Psoas muscle (tissue), 8 donors: ENCODE measurements at places on chromosomes 5 and 9. TPM values are rescaled to one million over a fixed set of nuclear protein-coding genes. Genes with fewer than 3 reads are reported as not detected.

Gene PCDHAC2
- total RNA-seq: 0.62 TPM

Gene NR2F1-AS1
- total RNA-seq: 0.71 TPM

Gene RABL6
- total RNA-seq: 74.4 TPM

Gene SH3GL2
- not detected for total RNA-seq

Gene SEMA5A
- total RNA-seq: 3.9 TPM

Gene IL4
- not detected for total RNA-seq

Gene GPR150
- total RNA-seq: not detected

Gene GCNT4
- total RNA-seq: 2.5 TPM

Gene CNTFR
- 85.1 TPM for total RNA-seq

Gene IL5
- total RNA-seq: not detected

Gene ZBED3
- total RNA-seq: 2.3 TPM

Gene LCN15
- total RNA-seq: not detected

Gene MARCHF11
- total RNA-seq: not detected

Gene ATG10
- 4.6 TPM for total RNA-seq

Gene RPL7A
- total RNA-seq: 1,034 TPM

Gene DBH
- total RNA-seq: 0.06 TPM

Gene RANBP17
- 1.4 TPM for total RNA-seq

Gene SPATA31C1
- total RNA-seq: not detected

Gene TIMD4
- 0.16 TPM for total RNA-seq

Gene FAT2
- total RNA-seq: not detected

Gene SLC36A3
- total RNA-seq: not detected

Gene GABRA1
- not detected for total RNA-seq

Gene PCDHB8
- 0.49 TPM for total RNA-seq

Gene SLC34A3
- not detected for total RNA-seq

Gene HRH2
- total RNA-seq: 1.3 TPM

Gene DPYSL3
- total RNA-seq: 26.8 TPM

Gene OGN
- 0.95 TPM for total RNA-seq

Gene IRX1
- total RNA-seq: not detected

Gene LCN12
- not detected for total RNA-seq

Gene AQP3
- total RNA-seq: 4.7 TPM

Gene RNF183
- total RNA-seq: not detected

Gene SLC1A3
- total RNA-seq: 12.7 TPM

Gene PCDHGB6
- 4.1 TPM for total RNA-seq

Gene PRRT1B
- total RNA-seq: not detected

Gene SPATA31D4
- not detected for total RNA-seq

Gene SCGB3A2
- not detected for total RNA-seq

Gene CDKN2A
- 0.32 TPM for total RNA-seq

Gene HAPLN1
- total RNA-seq: not detected

Gene IFNA2
- total RNA-seq: not detected

Gene PRDM9
- not detected for total RNA-seq

Gene SHOC1
- not detected for total RNA-seq

Gene CD274
- total RNA-seq: 4.6 TPM

Gene DIMT1
- total RNA-seq: 22.4 TPM

Gene PPP3R2
- not detected for total RNA-seq

Gene PCDHB14
- total RNA-seq: 0.52 TPM

Gene FCN2
- total RNA-seq: not detected

Gene LOX
- 4.1 TPM for total RNA-seq

Gene C9orf50
- not detected for total RNA-seq

Gene MSH3
- 12.6 TPM for total RNA-seq

Gene CTXN3
- 0.69 TPM for total RNA-seq

Gene RNF180
- 4.6 TPM for total RNA-seq

Gene EPB41L4A
- total RNA-seq: 1.8 TPM

Gene CCNB1
- 4.1 TPM for total RNA-seq
